ENCODE measurements at places on chromosomes 3 and 15.

DNA sequence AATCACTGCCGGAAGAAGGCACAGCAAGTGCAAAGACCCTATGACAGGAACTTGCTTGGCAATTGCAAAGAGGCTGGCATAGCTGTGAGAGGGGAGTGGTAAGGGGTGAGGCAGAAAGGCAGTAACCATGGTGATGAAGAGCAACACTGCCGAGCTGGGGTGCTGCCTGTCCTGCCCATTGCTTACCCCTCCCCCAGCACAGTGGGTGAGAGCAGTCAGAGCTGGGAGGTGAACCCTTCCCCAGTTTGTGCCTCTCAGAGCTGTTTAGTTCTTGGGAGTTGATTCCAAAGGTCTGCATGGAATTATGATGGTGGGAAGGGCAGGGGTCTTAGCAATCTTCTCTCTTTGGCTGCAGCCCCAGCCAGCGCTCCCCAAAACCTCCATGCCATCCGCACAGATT lies 8.8 kb downstream of the TYRO3 start:
- DNase-seq, result no peak

GRCh38 chr15:64696481-64696880 lies 78.9 kb downstream of the RBPMS2 start:
- no peak for DNase-seq

DNA sequence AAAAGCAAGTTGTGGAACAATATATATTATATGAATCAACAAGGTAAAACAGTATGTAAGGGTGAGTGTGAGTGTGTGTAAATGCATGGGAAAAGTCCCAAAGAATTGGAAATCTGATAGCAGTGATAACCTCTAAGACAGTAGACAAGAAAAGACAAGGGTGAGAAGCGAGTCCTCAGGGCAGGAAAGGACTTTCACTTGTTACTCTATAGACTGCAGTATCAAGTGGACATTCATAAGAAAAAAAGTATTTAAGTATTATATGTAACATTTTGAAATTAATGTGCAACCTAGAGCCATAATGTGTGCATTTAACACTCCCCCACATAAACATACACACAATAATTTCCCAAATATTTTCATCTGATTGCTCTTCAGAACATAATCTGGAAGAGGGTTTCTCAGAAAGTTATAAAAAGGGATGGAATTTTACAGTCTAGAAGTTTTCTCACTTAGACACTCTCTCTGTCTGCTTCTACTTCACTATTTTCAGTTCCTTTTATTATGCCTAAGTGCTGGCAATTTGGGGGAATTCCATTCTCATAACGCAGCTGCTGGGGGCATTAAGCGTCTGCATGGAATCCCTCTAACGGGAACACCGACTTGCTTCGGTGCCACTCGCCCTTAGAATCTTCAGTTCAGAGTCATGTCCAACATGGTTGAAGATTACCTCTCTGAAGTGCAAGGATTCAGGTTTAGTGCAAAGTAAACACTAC lies 50.0 kb upstream of the CDIN1 start:
- no peak for DNase-seq

- no peak for DNase-seq
Measured at GRCh38 chr15:42726114-42726513, 10.8 kb downstream of the CDAN1 start.

DNA sequence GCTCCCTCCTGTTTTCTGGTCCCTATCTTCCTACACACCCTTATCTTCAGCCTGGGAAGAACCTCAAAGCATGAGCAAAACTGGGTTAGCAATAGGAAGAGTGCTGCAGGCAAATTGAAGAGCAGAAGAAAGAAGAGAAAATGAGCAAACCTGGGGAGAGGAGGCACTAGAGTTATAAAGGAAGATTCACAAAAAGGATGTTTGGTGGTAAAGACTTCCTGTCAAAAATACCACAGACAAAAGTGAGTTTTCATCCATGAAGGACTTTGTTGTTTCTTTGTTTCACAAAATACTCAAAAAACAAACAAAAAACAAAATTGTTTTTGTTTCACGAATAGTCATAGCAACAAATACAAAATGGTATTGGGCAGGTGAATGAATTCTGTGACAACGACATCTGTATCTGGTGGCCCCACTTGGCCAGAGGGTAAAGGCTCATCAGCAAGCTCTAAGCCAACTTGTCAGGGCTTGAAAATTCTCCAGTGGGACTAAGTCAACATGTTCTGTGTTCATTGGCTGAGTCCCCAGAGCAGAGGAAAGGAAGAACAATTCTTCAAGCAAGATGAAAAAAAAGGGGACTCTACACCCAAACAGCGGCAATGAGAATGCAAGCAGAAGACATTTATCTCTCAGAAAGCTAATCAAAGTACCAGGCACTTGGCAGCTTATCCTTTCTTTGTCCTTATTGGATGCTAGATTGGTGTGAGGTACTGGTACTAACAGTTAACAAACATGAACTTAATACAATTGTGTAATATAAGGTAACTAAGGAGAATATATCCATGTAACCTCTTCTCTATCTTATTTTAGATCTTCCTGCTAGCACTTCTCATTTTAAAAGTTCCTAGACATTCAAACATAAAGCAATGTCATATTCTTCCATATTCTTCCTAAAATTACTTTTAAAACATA lies 9.7 kb downstream of the ATP8B4 start:
- no peak for DNase-seq

- DNase-seq, result no peak
Measured at GRCh38 chr3:120304616-120305015, 19.6 kb upstream of the GPR156 start.

DNA sequence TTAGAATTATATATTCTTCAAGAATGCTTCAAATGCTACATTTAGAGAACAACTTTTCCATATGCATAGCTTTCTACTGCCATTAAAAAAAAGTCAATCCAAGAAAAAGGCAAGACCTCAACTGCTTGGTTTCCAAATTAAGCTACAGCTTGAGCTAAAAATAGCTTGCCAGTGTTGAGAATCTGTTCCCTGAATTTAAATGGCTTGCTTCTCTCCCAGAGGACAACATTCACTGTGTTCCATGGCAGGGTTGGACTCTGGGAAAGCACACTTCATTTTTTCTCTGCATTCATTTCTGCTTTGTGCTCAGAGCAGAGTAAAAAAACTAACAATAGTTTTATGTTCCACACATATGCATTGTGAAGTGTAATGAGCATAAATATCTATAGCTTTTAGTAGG lies 50.3 kb upstream of the ACTL6A start:
- no peak for DNase-seq
